ENCODE measurements at places on chromosomes 7 and 10.

DNA sequence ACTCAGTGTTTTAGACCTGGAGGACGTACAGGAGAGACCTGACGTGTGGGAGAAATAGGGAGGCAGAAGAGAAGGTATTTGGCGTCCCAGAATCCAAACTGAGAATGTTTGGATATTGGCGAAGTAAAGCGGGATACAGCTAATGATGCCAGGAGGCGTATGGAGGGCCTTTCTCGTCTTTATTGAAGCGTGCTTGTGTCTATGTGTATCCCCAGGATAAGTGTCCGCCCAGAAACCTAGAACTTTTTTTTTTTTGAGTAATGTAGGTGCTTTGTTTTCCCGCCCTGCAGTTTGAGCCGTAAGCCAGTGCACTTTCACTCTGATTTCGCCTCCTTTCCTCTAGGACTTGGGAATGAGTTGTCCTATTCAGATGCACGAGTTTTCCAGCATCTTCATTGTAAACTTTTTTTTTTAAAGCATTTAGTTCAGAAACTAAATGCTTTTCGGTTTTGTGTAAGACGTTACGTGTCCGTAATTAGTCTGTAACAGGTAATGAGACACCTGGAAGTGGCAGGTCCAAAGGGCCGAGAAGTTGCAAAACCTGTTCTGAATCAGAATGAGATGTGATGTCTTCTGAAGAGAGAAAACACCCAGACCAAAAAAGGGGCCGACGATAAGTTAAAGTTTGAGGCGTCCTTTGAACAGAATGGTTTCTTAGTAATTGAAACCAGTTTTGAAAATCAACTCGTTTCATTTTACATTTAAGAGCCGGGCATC is 746 bp downstream of the ARL5B start:
- DNase-seq, result peak; percentile 58

DNA sequence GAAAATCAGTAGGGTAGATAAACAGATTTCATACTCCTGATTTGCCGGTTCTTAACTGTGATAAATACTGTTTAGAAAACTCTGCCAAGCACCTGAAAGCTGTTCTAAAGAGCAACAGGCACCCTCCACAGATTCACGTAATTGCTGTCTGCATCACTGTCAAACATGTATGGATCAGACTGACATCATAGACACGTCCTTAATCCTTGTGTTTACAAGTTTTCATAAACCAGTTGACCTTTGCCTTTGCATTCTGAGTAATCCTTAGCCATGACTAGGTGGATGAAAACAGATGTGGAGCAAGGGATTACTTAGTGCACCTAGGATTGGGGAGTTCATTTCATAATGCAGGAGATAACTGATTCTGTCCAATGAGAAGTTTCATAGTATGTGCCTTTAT is 41.6 kb downstream of the SLC39A12 start:
- DNase-seq, result peak; percentile 12

GRCh38 chr10:117946525-117947070 is 100.1 kb downstream of the RAB11FIP2 start:
- DNase-seq, result no peak

DNA sequence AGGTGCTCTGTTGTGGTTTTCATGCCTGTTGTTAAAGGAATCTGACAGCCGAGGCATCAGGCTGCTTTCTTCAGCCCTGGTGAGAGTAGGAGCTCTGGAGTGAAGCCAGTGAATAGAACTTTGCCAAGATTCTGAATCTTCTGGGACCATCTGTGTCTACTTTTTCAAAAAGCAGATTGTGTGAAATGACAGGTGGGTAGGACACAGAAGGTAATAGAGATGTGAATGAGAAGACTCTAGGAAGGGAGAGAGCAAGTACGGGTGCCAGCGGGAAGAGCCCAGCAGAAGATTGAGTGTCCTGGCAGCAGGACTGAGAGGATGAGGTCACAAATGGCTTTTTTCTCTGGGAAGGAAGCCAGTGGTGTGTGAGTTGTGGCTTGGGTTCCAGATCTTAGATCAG is 429.2 kb downstream of the SDK1 start:
- peak; percentile 7 for DNase-seq

DNA sequence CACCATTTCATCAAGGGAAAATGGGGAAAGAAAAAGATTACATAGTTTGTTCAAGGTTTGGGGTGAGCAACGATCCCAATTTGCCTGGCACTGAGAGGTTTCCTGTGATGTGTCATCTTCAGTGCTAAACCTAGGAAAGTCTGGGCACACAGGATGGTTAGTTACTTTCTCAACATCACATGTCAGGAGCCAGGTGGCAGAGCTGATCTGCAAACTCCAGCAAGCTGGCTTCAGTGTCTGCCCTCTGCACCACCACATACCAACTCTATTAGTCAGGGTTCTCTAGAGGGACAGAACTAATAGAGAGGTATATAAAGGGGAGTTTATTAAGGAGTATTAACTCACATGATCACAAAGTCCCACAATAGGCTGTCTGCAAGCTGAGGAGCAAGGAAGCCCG is 11.3 kb downstream of the ADAM12 start:
- peak; percentile 33 for DNase-seq

DNA sequence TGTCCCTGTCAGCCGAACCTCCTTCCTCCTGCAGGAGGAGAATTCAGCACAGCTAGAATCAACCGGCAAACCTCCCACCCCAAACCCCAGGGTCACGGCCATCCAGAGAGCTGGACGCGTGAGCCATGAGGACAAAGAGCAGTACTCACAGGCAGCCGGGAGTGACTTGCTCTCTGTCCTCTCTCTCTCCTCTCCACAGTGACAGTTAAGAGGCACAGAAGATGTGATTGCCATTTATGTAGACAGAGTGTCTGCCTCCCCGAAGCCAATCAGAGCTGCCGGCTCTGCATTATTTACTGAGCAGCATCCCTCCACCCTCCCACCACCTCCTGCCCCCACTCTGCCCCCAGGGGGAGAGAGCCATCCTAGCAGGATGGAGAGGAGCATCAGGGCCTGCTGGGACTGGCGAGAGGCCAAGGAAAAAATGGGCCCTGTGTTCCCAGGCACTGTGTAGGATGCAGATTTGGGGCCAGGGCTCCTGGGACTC is 4.3 kb downstream of the DDC start:
- no peak for DNase-seq

GRCh38 chr7:35792472-35792871 is 8.4 kb upstream of the SEPTIN7 start:
- no peak for DNase-seq

- no peak for DNase-seq
Measured at GRCh38 chr7:121302214-121302745, 26.5 kb upstream of the WNT16 start.

DNA sequence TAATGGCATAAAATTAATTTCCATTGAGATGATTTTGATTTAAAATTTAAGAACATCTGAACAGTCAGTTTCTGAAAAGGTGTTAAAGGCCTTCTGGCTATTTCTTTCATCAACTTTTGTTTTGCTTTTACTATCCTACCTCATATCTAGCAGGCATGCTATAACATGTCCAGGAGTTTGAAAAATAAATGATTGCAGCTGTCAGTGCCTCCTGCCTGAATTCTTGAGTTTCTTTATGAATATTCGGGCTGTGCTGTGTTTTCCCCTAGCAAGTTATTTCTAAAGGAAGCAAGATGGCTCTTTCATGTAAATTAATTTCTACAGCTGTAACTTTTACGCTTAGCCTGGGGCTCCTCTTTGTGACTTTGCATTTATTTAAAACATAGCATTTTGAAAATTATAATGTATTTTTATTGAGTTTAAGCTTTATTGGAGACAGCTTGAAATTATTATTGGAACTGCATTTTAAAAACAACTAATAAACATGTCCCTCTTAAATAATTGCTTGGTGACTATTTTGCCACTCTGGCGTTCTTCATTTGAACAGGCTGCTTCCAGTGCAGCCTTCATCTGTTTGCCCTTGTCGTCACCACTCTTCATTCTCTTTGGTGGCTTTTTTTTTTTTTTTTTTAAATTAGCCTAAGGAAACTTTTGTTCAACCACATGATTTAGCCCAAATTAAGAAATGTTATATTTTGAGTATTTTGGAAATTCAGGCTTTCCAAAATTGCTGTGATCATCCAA is 1083.4 kb upstream of the LRRN3 start:
- no peak for DNase-seq

- peak; percentile 73 for DNase-seq
Measured at GRCh38 chr10:28842321-28842720, 165.0 kb downstream of the BAMBI start.

DNA sequence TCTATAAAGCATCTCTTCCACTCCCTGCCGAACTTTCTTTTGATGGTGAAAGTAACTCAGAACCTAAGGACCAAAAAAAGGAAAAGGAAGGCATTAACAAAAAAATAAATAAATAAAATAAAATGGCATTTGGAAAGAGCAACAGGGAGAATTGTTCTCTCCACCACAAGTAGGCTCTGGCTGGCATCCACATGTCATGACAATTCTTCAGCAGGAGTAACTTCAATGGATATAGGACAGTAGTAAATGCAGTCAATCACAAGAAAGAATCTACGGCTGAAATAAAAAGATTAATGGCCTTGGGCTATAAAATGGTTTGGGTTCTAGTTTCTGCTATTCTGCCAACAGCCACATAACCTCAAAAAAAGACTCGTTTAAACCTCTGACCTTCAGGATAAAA is 23.9 kb downstream of the NCAPG2 start:
- DNase-seq, result peak; percentile 52

DNA sequence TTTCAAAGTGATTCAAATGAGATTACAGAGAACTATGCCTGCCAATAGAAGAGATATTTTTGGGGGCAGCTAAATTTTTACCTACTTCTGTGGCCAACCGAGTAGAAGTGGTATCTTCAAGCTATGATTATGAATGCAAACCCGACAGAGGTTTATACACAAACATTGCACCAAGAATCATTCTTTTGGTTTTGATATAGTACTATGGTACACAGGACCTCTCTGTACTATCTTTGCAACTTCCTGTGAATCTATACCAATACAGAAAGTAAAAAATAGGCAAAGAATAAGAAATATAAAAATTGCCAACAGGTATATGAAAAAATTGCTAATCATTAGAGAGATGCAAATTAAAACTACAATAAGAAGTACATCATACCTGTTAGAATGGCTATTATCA is 103.2 kb upstream of the VIPR2 start:
- DNase-seq, result no peak

DNA sequence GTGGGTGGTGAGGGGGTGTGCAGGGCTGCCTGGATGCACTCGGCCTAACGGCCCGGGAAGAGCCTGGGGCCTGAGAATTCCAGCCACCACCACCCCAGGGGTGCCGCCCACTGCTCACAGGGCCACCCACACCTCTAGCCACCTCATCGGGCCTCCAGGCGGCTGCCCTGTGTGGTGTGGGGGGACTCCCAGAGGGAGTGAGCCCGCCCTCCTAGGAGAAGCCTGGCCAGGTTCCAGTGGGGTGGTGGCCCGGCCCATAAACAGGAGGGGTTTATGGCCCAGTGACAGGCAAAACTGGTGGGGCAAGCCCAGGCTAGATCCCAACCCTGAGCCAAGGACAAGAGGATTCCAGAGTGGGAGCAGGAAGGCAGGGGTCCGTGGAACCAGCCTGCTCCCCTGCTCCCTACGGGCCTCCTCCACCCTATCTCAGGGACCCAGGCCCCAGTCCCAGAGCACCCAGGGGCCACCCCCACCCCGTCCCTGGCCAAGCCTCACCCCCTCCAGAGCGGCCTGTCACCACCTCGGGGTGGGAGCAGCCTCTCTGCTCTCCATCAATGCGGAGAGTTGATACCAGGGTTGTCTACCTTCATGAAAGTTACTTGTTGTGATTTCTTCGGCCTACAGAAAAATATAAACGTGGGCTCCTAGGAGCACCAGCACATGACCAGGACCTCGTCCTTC is 20.2 kb upstream of the PDGFA start:
- DNase-seq, result peak; percentile 37

GRCh38 chr7:108613147-108613948 is 43.7 kb downstream of the DNAJB9 start:
- DNase-seq, result peak; percentile 76

DNA sequence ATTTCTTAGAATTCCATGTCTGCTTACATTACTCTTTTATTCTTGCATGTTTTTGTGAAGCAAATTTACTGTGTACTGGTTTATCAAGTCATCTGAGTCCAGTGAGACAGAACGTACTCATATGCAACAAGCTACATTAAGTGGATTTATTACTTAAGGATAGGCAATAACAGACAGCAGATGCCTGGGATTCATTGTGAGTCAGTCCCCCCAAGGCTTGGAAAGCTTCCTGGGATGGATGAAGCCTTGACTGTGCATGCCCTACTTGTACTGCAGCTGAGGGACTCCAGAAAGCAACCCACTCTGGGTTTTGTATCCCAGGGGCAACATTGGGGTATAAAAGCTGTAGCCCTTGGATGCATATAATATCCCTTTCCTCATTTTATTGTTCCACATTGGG is 113.4 kb upstream of the RAB18 start:
- peak; percentile 67 for DNase-seq

DNA sequence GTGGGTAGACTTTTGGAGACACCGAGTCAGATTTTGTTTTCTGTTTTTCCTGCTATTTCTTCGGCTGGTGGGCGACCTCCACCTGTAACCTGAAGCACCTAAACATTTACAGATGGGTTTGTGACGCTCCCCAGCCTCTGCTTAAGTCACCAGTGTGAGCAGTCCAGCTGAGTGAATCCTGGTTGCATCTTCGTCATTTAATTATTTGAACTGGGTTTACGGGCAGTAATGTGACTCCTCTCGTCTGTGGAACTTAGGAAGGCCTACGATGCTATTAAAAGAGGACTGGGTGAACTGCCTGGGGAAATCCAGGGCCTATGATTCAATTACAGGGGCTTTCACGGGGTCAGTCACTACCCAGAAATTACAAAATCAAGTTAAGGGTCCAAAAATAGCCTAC is 52.5 kb downstream of the WNT2 start:
- DNase-seq, result no peak

GRCh38 chr10:69503001-69503895 is 52.0 kb downstream of the TSPAN15 start:
- DNase-seq, result no peak

- DNase-seq, result no peak
Measured at GRCh38 chr7:68147614-68148238, 1151.1 kb downstream of the TYW1 start.

DNA sequence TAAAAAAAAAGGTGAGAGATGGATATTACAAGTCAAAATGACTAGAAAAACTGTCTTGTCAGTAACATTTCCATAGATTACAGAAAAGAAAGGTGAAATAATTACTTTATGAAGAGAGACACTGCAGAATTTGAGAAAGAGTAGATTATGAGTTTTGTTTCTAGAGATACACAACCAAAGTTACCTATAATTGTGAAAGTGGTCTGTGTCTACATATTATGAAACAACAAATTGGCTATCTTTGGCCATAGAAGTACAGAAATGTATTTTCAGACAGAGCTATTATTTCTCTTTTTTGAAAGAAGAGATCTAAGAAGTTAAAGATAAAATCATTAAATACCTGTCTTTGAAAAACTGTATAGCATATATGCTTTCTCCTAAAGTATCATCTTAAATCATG is 30.1 kb downstream of the KCND2 start:
- no peak for DNase-seq

- DNase-seq, result no peak
Measured at GRCh38 chr7:145644426-145645134, 472.0 kb upstream of the CNTNAP2 start.
